ENCODE measurements at places on chromosomes 12 and 14. TPM values are rescaled to one million over a fixed set of nuclear protein-coding genes. Genes with fewer than 3 reads are reported as not detected.

GRCh38 chr14:37974421-37974820, 233.3 kb upstream of the SSTR1 start:
- DNase-seq = no peak

GRCh38 chr12:59643550-59643949, 47.7 kb downstream of the SLC16A7 start:
- DNase-seq = no peak

GRCh38 chr12:51687177-51687576, 96.1 kb downstream of the SCN8A start:
- no peak for DNase-seq

GRCh38 chr12:19457561-19457960, 18.3 kb downstream of the AEBP2 start:
- no peak for DNase-seq

The SART3 gene
- 59.2 TPM for total RNA-seq

GRCh38 chr12:115569345-115570068, 708.0 kb downstream of the MED13L start:
- no peak for DNase-seq

The CLEC2A gene
- not detected for total RNA-seq

DNA sequence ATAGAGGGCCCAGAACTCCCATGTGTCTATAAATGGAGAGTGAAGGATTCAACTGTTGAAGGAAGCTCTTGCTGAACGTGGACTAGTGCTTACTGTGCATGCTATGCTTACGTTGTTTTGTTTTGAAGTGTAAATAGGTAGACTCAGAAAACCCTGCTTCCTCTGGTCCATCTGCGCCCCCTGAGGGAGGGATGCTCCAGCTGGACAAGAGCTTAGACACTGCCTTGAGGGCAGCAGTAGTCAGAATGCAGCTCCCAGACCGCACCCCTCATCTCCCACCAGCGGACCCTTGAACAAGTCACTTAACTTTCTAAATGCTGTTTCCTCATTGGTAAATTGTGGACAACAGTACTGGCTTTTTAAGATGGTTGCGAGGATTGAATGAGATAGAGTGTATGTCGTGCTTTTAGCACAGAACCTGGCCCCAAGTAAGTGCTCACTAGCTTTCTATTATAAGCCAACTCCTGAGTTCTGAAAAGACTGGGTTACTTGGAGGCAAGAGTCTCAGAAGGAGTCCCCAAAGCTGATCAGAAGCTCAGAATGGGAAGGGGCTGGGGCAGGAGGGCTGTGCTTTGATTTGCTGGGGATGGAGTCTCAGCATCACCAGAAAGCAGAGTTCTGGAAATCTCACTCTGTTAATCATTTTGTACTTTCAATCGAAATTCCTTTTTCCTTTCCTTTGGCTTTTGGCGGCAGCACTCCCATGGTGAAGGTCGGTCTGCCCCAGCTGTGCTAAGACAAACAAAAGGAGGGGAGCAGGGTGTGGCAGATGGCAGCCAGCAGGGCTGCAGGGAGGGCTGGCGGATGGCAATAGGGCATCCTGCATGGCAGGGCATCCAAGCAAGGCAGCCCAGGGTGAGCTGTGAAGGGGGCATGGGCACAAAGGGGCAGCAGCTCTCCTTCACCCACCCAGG, 15.6 kb downstream of the AGAP2 start:
- DNase-seq = no peak

The NANOG gene
- total RNA-seq = not detected

The PLEKHG7 gene
- not detected for total RNA-seq

The CCND2 gene
- 7.1 TPM for total RNA-seq

The PNN gene
- 15.1 TPM for total RNA-seq

- DNase-seq = no peak
These were observed 662 bp upstream of the ATP2A2 start for GRCh38 chr12:110280392-110280778.

The PTPRR gene
- total RNA-seq = not detected

GRCh38 chr12:117060246-117060928, 38.8 kb downstream of the TESC start:
- no peak for DNase-seq

DNA sequence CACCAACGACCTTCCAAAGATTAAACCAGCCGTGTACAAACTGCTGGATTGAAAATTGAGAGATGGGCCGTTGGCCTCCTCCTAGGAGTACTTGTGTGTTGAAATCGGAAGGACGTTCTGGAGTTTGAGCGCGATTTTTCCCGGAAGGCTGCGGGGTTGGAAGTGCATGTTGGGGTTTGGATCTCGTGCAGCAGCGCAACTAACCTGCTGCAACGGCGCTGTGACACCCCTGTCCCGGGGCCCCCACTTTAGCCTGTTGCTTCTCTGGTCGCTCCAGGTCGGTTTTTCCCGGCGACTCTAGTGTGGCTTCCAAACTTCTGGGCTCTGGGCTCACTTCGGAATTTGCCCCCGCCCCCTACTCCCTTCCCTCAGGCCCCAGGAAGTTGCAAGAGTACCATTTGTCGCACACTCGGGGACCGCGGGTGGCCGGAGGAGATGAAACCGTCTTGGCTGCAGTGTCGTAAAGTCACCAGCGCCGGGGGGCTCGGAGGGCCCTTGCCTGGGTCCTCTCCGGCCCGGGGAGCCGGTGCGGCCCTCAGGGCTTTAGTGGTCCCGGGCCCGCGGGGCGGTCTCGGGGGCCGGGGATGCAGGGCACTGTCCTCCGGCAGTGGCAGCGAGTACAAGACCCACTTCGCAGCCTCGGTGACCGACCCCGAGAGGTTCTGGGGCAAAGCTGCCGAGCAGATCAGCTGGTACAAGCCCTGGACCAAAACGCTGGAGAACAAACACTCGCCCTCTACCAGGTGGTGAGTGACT, at the start of gene ACSS3:
Gene ACSS3 (plus strand): TSS at position 394 of the 756 bp plus-strand sequence. CDS start 42 bp downstream, at position 436.
- no peak for DNase-seq

The COPS7A gene
- total RNA-seq = 71.8 TPM

- DNase-seq = no peak
These were observed 92.0 kb downstream of the RAD51B start for GRCh38 chr14:67911562-67911961.

DNA sequence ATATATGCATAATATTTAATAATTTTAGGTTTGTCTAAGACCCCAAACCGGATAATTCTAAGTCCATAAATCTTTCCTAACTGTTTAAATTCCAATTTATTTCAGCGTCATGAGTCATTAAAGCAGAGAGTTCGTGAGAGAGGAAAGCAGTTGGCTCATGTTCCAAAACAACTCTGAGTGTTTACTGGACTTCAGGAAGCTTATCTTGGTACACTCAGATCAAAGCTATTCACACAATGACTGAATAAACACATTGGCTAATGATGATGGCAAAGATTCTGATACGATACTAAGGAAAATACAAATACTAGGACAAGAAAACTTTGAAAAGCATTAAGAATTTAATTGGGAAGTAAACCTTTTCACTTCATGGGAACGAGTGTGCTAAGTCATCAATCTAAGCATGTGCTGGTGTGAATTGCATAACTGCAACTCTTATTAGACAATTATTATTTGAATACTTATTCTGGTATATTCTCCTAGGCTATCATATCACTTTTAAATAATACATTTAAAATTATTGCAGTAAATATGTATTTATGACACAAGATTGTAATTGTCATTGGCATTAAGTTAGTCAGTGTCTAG, 34.8 kb upstream of the CLEC14A start:
- peak; percentile 96 for DNase-seq

DNA sequence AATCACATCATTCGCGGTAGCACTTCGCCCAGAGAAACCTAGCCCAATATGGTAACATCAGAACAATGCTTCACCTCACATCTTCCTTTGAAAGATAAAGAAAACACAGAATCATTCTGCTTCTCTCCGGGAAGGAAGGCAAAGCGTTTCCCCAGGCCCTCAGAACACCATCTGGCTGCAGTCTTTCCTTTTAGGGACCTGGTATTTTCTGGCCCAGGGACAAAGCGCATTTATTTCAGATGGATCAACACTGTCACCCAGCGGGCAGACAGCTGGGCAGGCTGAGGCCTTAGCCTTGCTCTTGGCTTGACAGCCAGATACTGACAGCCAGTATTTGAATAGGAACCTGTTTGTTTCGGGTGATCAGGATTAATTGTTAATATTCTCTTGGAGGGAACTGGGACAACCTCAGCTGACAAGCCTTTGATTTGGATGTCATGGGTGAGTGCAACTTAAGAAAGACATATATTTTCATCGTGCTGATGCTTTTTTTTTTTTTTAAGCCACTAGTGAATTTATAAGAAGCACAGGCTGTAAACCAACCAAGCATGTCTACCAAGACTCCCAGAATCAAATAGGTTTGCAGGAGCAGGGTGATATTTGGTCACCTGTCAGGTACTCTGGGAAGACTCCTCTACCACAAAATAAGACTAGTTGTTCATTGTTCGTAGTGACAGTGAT, 118.9 kb downstream of the VEZT start:
- peak; percentile 88 for DNase-seq

DNA sequence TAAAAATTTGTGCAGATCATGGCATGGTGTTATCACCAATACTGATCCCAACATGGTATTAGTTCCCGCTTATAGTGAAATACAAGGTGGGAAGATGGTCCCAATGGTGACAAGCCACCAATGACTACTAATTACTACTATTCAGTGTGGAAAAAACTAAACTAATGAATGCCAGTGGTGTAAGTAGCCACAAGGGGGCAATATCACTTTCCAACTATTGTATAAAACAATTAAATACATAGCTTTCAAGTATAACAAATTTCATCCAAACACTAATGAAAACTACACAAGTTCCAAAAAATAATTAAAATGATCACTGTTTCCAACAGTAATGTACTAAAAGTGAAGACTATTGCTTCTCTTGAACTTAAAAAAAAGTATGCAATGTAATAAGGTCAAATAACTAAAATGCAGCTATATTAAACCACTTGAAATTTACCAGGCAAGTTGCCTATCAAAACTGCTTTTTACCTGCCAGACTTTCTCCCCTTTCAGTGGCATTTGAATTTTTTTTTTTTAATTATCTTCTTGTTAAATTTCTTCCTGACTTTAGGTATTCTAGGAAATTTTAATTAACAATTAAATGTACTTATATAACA, 58.0 kb downstream of the PAPLN start:
- DNase-seq = peak; percentile 50

The OR11H6 gene
- not detected for total RNA-seq

DNA sequence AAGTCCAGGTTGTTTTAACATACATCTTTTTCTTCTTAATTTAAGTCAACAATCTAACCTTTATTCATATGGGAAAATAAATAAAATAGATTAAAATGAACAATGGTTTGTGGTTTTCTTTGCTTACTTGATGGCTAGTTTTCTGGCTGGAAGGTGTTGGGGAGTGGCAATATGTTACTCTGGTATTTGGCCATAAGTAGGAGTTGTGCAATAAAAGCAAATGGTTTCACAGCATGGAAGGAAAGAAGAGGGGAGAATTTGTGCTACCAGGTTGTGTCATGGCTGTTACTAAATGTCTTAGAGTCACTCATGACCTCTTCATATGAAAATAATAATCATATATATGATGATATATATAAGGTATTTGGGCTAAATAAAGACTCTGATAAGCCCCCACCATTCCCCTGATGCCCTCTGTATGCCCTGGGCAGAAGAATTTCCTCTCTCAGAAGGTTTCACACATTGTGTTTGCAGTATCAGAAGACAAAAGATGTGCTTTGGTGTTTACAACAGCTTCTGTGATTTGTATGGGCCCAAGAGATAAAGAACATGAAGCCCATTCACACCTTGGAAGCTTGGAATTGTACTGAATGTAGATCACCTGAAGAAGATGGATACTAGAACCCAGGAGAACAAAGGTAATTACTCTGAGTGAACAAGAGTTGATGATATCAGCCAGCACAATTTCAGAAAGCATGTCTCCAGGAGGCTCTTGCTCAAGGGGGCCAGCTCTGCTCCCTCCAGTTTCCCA, 160.9 kb downstream of the ALG10B start:
- DNase-seq = no peak

The SYNDIG1L gene
- total RNA-seq = not detected

The OTX2 gene
- not detected for total RNA-seq

The RASSF9 gene
- total RNA-seq = 0.32 TPM

GRCh38 chr14:88934351-88934806, 109.9 kb downstream of the TTC8 start:
- DNase-seq = no peak

- no peak for DNase-seq
These were observed 81.6 kb downstream of the SPRING1 start for GRCh38 chr12:116656306-116656705.

DNA sequence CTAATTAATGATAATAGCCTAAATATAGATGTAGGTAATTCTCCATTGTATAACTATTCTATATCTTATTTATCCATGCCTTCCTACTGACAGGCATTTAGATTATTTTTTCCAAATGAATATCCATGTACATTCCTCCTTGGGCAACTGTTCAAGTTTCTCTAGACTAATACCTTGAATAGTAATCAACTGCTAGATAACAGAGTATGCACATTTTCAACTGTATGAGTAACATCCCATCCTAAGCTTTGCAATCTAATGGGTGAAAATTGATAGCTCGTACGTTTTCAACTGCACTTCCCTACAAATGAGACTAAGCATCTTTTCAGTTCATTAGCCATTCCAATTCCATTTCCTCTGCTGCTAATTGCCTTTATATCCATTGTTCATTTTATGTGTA, 37.0 kb downstream of the YAF2 start:
- DNase-seq = no peak

DNA sequence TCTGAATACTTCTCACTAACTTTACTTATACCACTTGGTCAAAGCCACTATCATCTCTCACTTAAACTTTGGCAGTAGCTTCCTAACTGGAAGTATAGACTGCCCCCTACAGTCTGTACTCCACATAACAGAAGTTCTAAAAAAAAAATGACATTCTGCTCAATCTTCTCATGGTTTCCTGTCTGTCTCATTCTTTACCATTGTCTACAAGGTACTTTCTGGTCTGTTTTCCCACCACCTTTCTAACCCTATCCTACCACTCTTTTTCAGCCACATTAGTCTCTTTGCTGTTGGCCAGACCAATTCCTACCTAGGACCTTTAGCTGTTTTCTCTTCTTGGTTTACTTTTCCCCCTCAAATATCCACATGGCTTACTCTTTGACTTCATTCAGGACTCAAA, 14.7 kb downstream of the CPSF6 start:
- peak; percentile 65 for DNase-seq

GRCh38 chr12:68425998-68426397, 93.8 kb upstream of the MDM1 start:
- DNase-seq = peak; percentile 55

GRCh38 chr14:52267501-52268278, at the start of gene PTGDR:
Gene PTGDR (plus strand): TSS chr14:52267698. CDS start chr14:52267815, 117 bp downstream.
- DNase-seq = peak; percentile 23

The GLIPR1L1 gene
- not detected for total RNA-seq

Data from fibroblast of villous mesenchyme (primary cell).